ENCODE measurements at places on chromosomes 3 and 15.

GRCh38 chr3:42123012-42123581, 31.9 kb downstream of the TRAK1 start:
- DNase-seq: no peak

- DNase-seq: no peak
Measured at GRCh38 chr15:85540085-85540797, 159.8 kb downstream of the AKAP13 start.

- DNase-seq: no peak
Measured at GRCh38 chr3:36058404-36059030, 321.8 kb upstream of the STAC start.

- DNase-seq: no peak
Measured at GRCh38 chr3:58143417-58144055, 67.2 kb downstream of the DNASE1L3 start.

GRCh38 chr15:64430000-64430735, 30.2 kb upstream of the ZNF609 start:
- DNase-seq: no peak

DNA sequence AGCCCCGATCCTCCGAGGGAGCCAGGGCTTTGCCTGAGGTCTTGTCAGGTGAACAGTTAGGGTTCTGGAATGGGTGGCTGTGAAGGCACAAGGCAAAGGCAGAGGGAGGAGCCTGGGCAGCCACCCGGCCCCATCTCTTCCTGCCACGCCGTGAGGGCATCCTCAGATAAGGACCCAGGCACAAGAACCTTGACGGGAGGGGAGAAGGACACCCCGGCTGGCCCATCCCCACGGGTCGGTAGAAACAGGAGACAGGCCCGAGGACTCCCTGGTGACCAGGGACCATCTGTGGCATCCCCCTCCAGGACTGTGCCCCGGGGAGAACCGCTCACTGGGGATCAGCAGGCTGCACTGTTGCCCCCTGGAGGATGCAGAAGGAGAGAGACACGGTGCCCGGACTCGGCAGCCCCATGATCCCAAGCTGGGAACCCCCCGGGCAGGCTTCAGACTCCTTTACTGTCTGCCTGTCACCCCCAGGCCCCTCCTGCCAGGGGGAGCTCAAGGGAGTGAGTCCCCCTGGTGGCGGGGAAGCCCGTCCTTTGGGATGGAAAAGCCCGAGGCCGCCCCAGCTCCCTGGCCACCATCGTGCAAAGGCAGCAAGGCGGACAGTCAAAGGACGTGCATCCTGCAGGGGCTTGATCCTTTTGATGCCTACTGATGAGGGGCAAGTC, 12.3 kb upstream of the PCSK6 start:
- DNase-seq: no peak

GRCh38 chr3:44954962-44955361, 21.0 kb downstream of the ZDHHC3 start:
- no peak for DNase-seq

DNA sequence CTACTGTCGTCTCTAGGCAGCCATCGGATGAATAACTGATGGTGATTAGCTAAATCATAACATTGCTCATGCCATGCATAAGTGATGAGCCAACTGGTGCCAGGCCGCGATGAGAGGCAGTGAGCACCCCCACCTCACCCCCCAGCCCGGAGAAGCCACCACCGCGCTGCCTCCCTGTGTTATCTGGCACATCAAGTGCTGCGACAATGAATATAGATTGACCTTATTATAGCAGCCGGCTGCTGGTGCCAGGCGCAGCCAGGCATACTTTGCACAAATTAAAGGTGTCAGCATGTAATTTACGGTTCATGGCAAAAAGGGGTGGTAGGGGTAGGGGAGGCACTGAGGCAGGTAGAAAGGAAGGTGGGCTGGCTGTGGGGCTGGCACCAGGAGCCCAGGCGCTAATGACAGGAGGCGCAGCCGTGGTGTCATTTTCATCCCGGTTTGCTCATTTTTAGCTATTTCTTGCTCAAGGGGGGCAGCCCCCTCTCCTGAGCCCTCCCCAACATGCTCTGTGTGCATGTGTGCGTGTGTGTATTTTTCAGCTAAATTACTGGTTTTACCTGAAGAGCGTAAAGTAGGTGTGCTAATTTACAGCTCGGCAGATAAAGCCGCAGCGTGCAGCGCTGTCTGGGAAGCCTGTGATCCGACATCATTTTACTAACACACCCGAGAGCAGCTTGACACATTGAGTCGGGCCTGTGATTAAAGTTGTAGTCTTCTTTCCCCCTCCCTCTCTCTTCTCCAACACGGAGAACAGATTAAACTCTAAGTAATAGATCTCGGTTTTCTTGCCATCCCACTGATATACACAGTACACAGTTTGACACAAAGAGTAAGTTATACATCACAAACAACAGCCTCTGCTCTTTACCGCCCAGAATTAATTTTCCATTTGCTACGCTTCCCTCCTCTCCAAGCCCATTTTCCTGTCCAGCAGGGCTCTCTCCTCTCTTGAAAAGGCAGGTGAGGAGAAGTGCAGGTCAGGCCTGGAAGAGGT, 212.3 kb downstream of the RPLP1 start:
- no peak for DNase-seq
